ENCODE measurements at places on chromosomes 5 and 9.

DNA sequence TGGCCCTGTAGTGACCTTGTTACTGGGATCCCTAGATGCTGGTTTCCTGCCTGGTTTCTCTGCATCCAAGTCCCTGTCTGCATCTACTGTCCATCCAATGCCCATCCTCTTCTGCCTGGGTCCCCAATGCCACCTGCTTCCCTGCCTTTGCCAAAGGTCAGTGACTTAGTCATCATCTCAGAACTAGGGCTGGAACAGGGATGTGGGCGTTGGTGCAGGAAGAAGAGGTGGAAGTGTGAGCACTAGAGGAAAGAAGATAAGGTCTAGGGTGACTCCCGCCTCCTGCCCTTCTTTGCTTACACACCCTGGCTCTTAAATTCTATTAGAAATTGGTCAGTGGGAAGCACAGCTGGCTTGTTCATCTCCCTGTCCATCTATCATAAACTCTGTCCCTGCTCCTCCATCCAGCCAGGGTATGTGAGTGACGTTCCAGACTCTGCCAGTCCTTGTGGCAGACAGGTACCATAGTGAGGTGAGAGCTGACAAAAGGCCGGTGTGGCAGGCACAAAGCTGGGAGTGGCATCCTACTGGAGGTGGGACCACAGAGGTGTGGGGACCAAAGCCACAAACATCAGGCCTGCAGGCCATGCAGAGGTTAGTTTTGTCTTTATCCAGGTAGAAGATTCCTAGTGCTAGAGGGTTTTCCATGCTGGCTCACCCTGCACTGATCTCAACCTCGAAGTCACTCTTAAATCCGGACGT is 9.2 kb downstream of the PTPN3 start:
- DNase-seq, result no peak

- DNase-seq, result no peak
These were observed 332.4 kb upstream of the BRINP1 start for GRCh38 chr9:119701651-119702050.

DNA sequence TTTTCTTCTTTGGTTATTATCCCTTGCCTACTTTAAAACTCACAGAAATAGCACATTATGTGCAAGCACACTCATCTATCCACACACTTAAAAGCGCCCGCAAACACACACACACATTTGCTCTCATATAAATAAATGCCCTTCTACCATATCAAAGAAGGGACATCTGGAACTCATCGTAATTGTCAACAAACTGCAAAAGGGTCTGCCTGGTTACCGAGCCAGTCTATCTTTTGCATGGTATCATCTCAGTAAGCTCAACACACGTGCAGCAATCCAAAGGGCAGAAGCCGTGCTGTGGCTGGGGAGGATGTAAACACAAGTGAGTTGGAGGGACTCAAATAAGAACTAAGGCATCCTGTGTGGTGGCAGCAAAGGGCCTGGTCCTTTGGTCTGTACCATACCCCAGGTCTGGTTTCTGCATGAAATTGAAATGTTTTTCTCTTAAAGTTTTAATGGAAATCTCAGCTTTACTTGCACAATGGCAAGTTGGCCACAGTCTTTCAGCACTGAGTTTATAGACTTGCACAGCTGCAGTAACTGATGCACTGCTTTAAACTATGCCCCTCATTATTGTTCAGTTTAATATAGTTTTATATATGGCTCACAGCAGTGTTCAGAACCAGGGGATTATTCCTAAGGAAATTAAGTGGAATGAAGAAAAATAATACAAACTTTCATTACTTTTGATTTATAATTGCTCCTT is 331.0 kb downstream of the ADAMTS6 start:
- DNase-seq, result no peak

DNA sequence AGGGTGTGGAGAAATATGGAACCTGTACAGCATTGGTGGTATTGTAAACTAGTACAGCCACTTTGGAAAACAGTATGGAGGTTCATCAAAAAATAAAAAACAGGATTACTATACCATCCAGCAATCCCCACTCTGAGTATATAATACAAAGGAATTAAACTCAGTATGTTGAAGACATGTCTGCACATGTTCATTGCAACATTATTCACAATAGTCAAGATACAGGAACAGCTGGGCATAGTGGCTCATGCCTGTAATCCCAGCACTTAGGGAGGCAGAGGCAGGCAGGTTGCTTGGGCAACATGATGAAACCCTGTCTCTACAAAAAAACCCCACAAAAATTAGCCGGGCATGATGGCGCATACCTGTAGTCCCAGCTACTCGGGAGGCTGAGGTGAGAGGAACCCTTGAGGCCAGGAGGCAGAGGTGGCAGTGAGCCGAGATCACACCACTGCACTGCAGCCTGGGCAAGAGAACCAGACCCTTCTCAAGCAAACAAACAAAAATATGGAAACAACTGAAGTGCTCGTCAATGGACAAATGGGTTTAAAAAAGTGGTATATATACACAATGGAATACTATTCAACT is 63.6 kb downstream of the TMEM174 start:
- no peak for DNase-seq

GRCh38 chr5:140286424-140286823 is 16.5 kb downstream of the PFDN1 start:
- DNase-seq, result no peak

GRCh38 chr5:170552621-170553115 is 48.8 kb downstream of the KCNIP1 start:
- DNase-seq, result peak; percentile 82

- peak; percentile 15 for DNase-seq
These were observed 636.1 kb downstream of the PSAT1 start for GRCh38 chr9:78932849-78933627.

GRCh38 chr9:34991607-34992375 is 2.2 kb downstream of the DNAJB5 start:
- no peak for DNase-seq

DNA sequence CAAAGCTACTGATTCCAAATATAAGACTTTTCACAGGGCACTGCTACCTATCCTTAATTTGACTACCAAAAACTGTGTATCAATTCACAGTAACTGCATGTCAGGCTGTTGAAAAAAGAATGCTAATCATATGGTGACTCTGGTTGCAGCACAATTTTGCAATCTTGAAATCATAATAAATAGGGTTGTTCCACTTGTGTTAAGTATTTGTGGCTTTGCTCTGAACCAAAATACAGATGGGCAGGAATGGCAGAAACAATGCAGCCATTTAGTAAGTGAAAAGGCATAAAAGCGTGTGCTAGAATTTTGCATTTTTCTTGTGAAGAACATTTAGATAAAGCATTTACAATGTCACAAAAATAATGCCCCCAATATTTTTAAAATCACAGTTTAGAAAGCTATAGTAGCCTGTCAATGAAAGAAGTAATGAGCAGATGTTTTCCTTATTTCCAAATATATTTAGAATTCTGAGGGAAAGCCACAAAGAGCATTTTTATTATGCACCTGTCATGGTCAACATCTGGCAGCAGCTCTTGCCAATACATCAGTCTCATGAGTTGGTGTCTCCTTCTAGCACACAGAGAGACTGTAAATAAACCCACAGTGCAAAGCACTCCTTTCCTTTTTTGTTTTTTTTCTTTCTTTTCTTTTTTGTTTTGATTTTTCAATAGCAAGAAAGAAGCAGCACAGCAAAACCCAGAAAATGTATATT is 54.8 kb upstream of the PAM start:
- no peak for DNase-seq

DNA sequence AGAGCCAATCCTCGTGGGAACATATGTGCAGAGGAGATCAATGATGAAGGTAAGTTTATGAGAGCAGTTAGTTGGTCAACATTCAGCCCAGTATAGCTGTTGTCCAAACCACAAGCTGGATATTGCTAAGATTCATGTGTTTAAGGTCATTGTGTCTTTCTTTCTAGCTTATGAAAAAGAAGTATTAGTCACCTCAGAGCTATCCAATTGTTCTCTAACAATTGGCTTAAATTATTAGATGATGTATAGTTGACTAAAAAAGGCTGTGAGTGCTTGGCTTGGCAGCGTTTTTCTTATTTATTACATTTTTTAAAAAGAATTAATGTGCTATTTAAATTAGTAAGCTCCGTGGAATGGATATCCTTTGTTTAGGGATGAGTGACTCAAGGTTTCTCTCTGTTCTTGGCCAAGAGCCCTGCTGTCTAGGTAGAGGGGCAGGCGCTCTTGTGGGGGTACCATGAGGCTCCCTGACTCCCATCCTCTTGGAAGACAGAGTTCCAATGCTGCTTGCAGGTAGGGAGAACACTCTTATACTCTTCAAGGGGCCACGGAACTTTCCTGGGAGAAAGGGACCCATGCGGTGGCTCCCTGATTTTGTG is 487.4 kb downstream of the IRX1 start:
- no peak for DNase-seq

DNA sequence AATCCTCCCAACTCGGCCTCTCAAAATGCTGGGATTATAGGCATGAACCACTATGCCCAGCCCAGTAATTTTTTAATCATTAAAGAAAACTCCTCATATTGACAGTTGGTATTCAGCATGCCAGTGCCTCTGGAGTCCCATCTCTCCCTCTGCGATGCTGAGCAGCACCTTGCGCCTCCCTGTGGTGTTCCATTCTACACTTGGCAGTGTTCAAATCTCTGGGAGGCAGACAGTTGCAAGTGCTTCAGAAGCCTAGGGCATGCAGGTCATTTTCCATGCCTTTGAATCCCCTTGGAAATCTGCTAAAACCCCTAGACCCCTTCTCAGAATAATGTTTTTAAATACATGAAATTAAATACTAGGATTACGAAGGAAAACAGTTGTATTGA is 41.3 kb downstream of the GARNL3 start:
- no peak for DNase-seq

GRCh38 chr5:68353605-68354004 is 138.0 kb downstream of the PIK3R1 start:
- DNase-seq, result no peak

DNA sequence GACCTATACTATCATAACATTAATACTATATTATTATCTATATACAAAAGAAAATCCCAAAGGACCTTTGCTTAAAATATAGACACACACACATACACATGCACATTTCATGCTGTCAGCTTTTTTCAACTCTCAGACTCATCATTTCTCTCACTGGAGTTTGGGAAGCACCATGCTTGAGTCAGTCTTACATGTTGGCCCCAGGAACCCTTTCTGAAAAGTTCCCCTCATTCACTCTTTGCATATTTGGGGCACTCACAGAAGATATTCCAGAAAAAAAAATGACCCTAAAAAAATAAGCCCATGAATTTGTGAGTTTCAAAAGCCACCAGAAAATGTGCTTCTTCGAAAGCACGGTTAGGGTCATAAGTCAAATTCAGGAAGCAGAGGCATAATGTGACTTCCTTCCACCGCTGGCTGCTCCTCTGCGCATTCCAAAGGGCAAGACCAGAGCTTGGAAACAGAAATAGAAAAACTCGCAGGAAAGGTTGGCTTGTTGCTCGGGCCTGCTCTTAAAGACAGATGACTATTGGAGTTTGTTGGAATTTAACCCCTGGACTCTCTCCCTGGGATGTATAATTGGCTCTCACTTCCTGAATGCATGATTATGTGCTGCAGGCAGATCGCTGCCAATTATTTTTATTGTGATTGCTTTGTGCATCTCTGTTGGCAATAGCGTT is 129.7 kb upstream of the IQGAP2 start:
- DNase-seq, result no peak

DNA sequence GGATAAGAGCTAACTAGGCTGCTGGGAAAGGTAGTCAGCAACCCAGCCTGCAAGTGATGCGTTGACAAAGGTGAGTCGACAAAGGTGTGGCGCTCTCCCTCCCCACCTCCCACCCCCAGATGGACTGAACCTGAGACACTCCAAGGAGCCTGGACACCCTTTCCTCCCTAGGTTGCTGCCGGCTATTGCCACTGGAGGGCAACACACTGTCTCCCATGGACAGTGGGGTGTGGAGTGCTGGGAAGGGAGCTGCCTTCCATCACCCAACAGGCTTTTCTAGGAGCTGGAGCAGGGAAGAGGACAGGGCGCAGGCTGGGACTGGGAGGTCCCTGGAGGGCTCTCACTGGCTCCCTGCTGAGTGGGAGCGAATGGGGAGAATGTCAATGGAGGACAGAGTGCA is 75.4 kb upstream of the ARAP3 start:
- no peak for DNase-seq
